ENCODE measurements at places on chromosomes 1 and 21.

DNA sequence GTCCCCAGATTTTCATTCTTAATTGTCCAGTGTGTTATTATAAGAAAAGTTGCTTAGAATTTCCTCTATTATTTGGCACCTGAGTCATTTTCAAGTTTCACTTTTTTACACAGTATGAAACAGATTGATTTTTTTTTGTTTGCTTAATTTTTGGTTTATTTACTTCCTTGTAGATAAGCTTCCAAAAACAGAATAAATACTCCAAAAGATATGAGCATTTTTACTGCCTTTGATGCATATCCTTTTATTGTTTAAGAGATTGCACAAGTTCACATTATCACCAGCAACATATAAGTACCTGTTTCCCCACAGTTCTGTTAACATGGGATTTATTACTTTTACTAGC is 36.3 kb upstream of the AHCYL1 start:
- no peak for DNase-seq

GRCh38 chr1:236365999-236366570 is 28.0 kb upstream of the EDARADD start:
- no peak for DNase-seq

DNA sequence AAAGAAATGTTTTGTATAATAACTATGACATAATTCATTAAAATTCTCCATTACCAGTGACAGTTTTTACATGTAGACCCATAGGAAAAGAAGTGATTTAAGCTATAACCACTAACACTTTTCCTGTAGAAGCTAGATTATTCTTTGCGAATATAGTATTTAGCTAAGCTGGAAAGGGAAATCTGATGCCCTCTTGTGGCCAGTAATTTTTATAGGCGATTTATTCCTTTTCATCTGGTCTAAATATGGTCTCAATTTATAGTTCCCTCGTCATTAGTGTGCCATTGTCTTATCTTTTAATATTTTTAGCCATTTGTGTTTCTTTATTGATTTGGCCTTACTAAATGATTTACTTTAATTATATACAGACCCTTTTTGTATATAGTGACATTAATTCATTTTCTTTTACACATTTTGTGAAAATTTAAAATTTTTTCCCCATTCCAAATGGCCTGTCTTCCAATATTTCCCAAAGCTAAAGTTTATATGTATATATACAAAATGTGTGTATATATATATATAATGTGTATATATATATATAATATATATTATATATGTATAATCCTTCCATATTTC is 26.7 kb downstream of the BTG3 start:
- DNase-seq, result peak; percentile 17

- DNase-seq, result no peak
Observed at GRCh38 chr1:17342014-17342441, 30.0 kb upstream of the PADI6 start.

DNA sequence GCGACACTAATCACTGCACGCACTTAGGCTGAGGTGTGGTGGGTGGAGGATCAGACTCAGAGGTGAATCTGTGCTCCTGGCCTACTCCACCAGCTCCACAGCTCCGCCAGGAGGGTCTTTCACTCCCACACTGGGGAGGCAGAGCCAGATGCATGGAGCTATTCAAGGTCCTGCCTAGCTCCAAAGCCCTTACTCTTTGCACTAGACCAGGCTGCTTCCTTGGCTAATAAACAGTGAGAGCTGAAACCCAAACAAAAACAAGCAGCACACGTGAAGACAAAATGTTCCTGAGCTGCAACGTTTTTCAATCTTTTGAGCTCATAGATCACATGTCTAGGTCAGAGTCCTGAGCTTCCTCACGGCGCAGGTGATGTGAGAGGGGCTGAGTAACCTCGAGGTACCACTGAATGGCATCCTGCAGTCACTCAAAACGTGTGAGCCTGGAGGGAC is 19.2 kb downstream of the CAPZB start:
- no peak for DNase-seq

DNA sequence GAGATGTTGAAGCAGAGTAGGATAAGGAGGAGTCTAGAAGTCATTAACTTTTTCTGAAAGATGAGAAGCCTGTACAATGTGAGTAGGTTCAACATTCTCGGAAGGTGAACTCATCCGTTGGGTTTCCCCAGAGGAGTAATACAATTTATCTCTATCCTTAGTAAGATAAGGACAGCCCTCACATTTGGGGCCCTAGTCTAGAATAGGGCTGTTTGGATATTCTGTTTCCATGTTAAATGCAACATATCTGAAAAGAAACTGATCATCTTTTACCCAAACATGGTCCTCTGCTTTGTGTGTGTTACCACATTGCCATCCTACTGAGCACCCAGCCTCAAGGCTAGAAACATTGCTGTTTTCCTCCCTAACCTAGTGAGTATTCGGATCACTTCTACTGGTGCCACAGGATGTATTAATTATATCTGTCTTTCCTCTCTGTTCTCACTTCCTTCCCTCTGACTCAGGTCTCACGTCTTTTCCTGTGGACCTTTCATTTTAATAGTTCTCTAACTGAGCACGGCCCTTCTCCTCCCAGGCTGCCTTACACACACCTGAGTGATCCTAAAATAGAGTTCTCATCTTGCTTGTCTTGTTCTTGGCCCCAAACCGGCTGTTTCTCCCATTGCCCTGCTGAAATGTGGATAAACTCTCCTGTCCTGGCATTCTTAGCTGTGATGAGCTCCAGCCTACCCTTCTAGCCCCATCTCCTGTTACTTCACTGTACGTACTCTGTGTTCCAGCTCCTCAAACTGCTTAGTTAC is 91.7 kb downstream of the CDC14A start:
- DNase-seq, result no peak

- no peak for DNase-seq
Observed at GRCh38 chr1:184535191-184535970, 148.6 kb downstream of the C1orf21 start.

DNA sequence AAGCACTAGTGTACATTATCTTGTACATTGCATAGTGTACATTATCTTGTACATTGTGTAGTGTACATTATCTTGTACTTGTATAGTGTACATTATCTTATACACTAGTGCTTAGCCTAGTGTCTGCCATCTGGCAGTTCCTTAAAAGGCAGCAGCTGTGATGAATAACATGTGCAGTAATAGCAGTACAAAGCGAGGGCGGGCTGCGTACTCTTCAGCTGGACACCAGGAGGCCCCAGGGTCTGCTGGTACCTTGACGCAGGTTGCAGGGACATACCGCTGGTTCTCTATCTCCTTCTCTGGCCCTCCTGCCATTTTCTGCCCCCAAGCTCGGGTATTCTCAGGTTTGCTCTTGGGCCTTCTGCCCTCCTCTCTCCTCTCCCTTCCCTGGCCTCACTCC is 149.6 kb downstream of the SEC16B start:
- no peak for DNase-seq

GRCh38 chr1:25047506-25048240 is 117.6 kb upstream of the RUNX3 start:
- DNase-seq, result no peak

GRCh38 chr1:201137579-201138310 is 10.8 kb upstream of the ASCL5 start:
- DNase-seq, result peak; percentile 84

DNA sequence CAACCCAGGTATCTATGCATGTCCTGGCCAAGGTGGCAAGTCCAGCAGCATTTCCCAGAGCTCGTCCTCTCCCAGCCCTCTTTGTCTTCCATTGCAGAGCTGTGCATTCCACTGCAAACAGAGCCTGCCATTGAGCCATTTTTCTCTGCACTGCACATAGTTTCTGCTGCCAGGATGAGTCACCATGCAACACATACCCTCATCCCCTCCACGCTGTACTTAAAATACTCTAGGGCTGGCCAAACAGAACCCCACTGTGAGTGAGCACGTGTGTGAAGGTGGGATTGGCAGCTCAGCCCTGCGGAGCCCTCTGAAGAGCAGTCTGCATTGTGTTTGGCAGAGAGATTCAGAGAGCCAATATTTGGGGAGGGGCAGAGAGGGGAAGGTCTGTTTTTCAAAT is 3.9 kb upstream of the ATP1B1 start:
- peak; percentile 76 for DNase-seq

DNA sequence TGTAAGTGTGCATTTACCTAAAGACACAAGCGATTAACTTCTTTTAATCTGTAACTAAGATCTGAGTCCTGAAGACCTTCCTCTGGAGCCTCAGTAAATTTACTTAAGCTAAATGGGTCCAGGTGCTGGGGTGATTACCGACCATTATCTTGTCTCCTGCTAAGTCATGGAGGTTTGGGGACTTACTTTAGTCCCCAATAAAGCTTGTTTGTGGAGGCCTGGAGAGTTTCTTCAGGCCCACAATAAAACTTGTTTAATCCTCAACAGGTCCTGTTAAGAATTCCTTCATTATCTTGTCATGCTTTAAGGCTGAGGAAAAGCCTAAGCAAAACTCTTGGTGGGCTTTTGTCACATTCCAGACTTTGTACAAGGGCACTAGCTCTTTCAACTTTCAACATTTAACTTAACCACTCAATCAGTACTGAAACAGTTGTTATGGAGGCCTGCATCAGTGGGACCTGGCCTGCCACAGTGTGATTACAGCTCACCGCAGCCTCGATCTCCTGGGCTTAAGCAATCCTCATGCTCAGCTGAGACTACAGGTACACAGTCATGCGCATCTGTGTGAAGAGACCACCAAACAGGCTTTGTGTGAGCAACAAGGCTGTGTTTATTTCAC is 84.0 kb downstream of the FMO4 start:
- no peak for DNase-seq

DNA sequence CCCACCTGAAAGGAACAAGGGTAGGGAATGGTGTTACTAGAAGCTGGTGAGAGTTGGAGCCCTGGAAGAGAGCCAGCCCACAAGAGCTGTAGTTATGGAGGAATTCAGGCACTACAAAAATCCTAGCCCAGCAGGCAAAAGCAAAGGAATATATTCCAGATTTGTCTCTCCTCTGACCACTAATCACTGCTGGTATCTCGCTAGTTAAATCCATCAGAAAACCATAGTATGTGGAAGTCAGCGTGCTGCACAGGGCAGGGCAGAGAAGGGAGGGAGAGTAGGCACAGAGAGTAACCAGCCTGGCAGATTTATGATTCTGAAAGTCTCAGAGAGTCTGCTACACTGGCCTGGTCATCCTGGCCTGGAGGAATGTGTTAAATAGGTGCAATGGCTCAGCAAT is 88.6 kb downstream of the SELENOF start:
- DNase-seq, result no peak

- DNase-seq, result no peak
Observed at GRCh38 chr1:176745945-176746344, 283.0 kb downstream of the PAPPA2 start.

DNA sequence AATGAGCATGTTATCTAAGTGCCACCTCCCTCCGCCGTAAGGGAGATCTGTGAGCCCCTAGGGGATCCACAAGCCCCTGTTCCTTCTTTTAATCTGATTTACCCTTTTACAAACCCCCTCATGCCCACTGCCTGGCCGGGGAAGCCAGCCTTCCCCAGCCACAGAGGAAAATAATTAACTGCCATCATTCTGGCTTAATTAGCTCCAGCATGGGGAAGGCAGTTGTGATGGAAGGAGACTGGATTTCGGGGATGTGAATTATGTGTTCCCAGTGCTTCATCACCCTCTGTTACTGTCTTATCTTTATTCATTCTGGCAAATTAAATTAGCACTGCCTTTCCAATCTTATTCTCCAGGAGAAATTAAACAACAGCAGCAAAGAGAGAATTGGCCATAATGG is 135.8 kb downstream of the PTPRU start:
- no peak for DNase-seq

- no peak for DNase-seq
Observed at GRCh38 chr21:42931560-42932235, 6.3 kb upstream of the ERVH48-1 start.

DNA sequence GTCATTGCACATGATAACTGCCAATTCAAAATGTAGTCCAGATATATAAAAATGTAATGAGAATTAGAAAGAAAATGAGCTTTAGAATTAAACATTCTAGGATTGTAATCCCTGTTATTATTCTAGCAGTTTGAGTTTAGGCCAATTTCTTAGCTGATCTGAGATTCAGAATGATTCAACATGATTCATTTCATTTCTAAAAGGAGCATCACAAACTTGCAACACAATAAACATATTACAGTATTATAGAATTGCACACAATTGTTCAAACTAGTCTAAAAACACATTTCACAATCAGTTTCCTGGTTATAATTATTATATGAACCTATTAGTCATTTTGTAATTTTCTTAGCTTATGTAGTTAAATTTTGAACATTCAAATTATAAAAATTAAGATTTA is 43.3 kb upstream of the TSHB start:
- DNase-seq, result no peak

GRCh38 chr1:1567891-1568291 is 6.8 kb downstream of the SSU72 start:
- no peak for DNase-seq

DNA sequence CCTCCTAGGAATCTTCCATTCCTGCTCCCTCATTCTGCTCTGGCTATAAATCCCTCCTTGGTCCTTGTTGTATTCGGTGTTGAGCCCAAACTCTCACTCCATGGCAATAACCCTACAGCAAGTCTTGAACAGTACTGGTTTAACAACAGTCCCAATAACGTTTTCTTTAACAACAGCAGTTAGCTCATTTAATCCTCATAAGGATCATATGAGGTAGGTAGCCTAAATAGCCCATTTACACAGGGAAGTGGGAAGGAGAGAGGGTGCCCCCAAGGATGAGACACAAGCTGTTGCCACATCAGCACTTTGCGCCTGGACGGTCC is 444 bp upstream of the AGTRAP start:
- no peak for DNase-seq

DNA sequence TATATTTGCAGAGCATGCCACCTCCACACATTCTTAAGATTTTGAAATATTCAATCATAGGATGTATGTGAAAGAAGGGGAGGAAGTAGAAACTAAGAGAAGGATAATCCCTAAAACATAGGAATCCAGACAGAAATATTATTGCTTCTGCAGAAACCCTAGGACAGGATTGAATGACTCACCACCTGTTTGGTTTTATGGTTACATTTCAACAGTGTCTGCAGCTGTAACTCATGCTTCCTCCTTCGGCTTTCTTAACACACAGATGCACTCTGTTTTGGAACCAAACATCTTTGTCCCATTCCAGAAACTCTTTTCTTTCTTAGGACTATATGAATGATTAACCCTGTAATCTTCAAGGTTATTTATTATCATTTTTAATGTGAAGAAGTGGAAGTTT is 20.7 kb downstream of the RGS7 start:
- peak; percentile 31 for DNase-seq
